Naive thymus-derived CD8-positive, alpha-beta T cell (primary cell): ENCODE measurements at places on chromosomes 2 and 18.

DNA sequence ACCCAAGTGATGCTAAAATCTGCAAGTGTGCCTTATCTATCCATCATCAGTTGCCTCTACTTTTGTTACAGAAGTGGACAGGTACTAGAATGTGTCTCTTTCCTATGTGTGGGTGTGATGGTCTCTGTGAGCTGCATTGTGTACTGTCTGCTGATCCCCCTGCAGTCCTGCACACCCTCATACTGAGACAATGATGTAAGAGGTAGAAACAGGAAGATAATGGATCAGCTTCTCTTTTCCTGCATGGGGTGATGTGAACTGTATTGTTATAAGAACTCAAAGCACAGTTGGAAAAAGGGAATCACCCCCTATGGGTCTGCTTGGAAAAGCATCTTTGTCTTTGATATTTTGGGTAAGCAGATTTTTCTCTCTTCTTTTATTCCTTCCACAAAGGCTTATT lies 537.6 kb upstream of the CDH2 start:
- DNase-seq, result no peak

- DNase-seq, result no peak
Measured at GRCh38 chr2:240752209-240752608, 60.5 kb downstream of the AQP12A start.

DNA sequence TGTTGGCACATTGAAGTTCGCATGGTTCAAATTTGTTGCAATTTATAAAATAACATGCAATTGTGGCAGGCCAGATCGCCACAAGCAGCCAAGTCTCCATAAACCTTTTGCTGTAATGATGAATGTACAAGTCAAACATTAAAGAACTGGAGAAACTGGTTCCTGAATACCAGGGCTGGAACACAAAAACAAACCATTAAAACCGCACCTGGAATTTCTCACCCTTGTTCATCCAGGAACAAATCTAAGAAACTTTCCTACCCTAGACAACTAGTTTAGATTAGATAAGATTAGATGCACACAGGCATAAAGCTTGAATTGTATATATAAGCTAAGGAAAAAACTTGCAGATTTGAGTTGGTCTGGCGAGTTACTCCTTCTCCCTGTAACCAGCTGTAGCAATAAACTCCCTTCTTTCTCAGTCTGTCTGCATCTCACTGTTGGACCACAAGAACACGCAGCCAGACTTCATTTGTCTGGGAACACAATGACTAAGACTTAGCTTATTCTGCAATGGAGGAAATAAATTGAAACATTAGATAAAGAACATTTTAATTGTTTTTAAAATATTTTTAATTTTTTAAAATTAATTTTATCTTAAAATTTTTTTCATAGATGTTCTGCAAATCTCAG lies 1835.5 kb upstream of the LRRTM1 start:
- DNase-seq, result no peak

DNA sequence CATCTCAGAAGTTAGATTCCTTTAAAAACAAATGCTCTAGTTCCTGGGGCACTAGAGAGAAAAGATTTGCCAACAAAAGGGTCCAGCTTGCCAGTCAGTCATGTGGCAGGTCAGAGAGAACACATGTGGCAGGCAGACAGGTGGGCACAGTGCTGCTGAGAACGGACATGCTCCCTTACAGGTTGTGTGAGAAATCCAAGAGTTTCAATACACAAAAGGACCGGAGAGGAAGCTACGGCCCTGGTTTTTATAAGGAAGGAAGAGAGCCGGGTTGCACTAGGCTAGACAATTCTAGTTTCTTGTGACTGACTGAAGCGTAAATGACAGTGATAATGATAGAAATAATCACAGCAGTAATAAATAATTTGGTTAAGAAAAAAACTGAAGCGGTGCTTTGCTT lies 18.3 kb downstream of the CDC42EP3 start:
- DNase-seq, result no peak

- DNase-seq, result no peak
Measured at GRCh38 chr18:60978338-60978737, 354.9 kb upstream of the CDH20 start.

GRCh38 chr2:165056564-165056963 lies 101.2 kb upstream of the SLC38A11 start:
- no peak for DNase-seq

GRCh38 chr2:68039317-68039716 lies 23.5 kb downstream of the C1D start:
- DNase-seq, result no peak

DNA sequence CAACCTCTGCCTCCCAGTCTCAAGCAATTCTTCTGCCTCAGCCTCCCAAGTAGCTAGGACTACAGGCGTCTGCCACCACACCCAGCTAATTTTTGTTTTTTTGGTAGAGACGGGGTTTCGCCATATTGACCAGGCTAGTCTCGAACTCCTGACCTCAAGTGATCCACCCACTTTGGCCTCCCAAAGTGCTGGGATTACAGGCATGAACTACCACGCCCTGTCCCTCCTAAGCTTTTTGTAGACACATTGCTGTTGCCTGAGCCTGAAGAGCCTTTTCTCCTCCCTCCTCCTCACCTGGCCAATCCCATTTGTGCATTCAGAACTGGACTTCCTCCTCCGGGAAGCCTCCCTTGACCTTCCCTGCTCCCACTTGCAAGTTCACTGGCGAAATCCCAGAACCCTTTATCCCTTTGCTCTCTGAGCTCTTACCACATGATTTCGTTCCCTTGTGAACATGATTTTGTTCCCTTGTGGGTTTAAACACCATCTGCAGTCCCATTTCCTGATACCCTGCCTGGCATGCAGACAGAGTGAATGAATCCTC lies 2.6 kb downstream of the C2orf72 start:
- DNase-seq, result no peak

DNA sequence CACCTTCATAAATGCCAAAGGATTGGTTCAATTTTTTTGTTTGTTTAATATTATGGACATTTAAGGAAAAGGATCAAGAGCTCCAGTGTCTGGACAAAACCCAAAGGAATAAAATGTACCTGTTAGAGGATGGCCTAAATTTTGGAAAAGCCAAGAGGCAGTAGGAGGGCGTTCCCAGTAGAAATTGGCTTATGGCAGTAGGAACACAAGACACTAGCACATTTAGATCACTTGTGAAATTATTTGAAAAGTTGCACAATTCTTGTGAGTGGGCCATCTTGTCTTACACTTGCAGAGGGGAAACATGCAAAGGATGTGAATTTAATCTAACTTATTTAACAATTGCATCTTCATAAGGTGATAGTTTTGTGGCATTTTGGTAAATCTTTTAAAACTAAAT lies 3.2 kb downstream of the BZW1 start:
- DNase-seq, result no peak
